ENCODE measurements at places on chromosomes 7 and 10.

GRCh38 chr7:94969434-94970084, 62.2 kb downstream of the PPP1R9A start:
- no peak for DNase-seq
- no peaks in the 10 kb centered on the region for H3K4me1 ChIP-seq
- no peak overlapping the region for H3K4me3 ChIP-seq
- no peaks in the 10 kb centered on the region for H3K36me3 ChIP-seq

- peaks cover 37% of the 10 kb centered on the region for H3K36me3 ChIP-seq
- H3K4me1 ChIP-seq = peaks cover 53% of the 10 kb centered on the region
- peak; percentile 54 for DNase-seq
- H3K27ac ChIP-seq = peak overlapping the region; percentile 94
Observed at GRCh38 chr10:119595676-119596515, 868 bp downstream of the TIAL1 start.

DNA sequence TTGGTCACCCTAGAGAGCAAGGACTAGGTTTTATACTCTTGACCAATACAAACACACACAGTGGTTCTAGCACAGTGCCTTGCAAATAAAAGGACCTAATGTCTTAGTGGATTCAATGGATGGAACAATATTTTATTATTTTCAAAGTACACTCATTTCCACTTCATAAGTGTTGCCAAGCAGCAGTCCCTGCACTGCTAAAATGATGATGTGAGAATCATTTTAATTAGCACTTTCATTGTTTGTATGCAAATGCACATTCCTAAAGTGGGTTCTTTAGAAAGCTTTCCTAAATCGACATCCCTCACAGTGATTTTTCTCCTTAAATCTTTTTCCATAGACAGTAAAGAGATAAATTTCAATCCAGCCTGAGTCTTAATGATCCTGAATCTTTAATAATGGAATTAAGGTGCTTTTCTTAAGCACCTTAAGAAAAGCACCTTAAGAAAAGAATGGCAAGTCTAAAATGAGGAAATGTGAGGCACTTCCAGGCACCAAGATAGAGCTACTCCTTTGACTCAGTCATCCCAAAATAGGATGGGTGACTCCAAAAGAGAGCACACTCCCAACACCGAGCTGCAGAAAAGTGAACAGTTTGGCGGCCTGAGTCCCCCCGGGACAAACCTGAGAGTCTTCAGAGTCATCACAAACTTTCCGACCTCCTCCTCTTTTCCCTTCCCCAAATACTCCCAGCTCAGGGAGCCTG, 84.5 kb downstream of the SORBS1 start:
- H3K27me3 ChIP-seq = peaks cover 5% of the 10 kb centered on the region
- H3K36me3 ChIP-seq = no peaks in the 10 kb centered on the region
- no peak for DNase-seq
- H3K4me3 ChIP-seq = no peak overlapping the region
- H3K4me1 ChIP-seq = no peaks in the 10 kb centered on the region

- H3K27me3 ChIP-seq = peaks cover 5% of the 10 kb centered on the region
- H3K36me3 ChIP-seq = no peaks in the 10 kb centered on the region
- H3K27ac ChIP-seq = no peak overlapping the region
- peaks cover 22% of the 10 kb centered on the region for H3K4me1 ChIP-seq
Observed at GRCh38 chr7:42886129-42886528, 25.7 kb downstream of the C7orf25 start.

DNA sequence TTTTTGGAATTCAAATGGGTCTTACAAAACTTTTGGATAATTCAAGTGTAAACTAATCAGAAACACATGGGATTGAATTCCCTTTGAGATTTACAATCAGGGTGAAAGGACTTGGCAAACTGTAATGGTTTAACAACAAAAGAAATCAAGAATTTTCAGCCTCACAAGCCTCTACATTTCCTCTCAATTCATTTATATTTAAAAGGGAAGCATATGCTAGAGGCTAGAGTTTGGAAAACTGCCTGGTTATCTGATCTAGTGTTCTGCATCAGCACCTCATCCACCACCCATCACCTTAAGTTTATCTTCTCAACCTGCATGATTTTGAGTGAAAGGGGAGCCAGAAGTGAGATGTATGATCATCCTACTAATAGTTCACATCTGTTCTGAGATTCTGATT, 120.7 kb downstream of the TES start:
- no peak overlapping the region for H3K4me3 ChIP-seq
- no peaks in the 10 kb centered on the region for H3K36me3 ChIP-seq
- no peak for DNase-seq
- no peak overlapping the region for H3K27ac ChIP-seq
- H3K27me3 ChIP-seq = peaks cover 11% of the 10 kb centered on the region
- H3K4me1 ChIP-seq = no peaks in the 10 kb centered on the region

- peaks cover 3% of the 10 kb centered on the region for H3K36me3 ChIP-seq
- H3K27me3 ChIP-seq = peaks cover 87% of the 10 kb centered on the region
- no peak overlapping the region for H3K4me3 ChIP-seq
- peaks cover 11% of the 10 kb centered on the region for H3K4me1 ChIP-seq
- peak overlapping the region; percentile 75 for H3K27ac ChIP-seq
- DNase-seq = no peak
Observed at GRCh38 chr7:27157702-27158431, 1.4 kb upstream of the HOXA7 start.

GRCh38 chr7:120828528-120828927, 29.4 kb downstream of the TSPAN12 start:
- no peak overlapping the region for H3K27ac ChIP-seq
- H3K4me1 ChIP-seq = no peaks in the 10 kb centered on the region
- no peak overlapping the region for H3K4me3 ChIP-seq
- peaks cover 22% of the 10 kb centered on the region for H3K27me3 ChIP-seq
- no peak for DNase-seq

GRCh38 chr7:1640376-1641172, 29.5 kb upstream of the ELFN1 start:
- DNase-seq = no peak
- no peak overlapping the region for H3K4me3 ChIP-seq
- no peaks in the 10 kb centered on the region for H3K36me3 ChIP-seq
- no peaks in the 10 kb centered on the region for H3K4me1 ChIP-seq
- no peaks in the 10 kb centered on the region for H3K27me3 ChIP-seq

DNA sequence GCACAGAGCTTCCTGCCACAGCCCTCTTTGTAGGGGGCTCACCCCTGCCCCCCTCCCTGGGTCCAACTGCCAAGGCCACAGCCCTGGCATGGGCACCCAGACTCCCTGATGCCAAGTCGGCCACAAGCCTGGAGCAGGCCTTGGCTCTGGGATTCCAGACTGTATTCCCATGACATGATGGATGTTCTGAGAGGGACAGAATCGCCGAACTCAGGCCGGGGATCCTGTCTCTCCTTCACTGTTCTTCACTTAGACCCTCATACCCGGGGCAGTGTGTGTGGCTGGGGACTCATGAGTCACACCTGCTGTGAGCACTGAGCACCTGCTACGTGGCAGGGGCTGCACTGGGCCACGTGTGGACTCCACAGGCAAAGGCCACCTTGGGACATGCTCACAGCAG, 7.9 kb downstream of the CALML5 start:
- DNase-seq = no peak
- peaks cover 2% of the 10 kb centered on the region for H3K27me3 ChIP-seq
- no peak overlapping the region for H3K27ac ChIP-seq
- H3K36me3 ChIP-seq = no peaks in the 10 kb centered on the region
- H3K4me3 ChIP-seq = no peak overlapping the region
- peaks cover 4% of the 10 kb centered on the region for H3K4me1 ChIP-seq

DNA sequence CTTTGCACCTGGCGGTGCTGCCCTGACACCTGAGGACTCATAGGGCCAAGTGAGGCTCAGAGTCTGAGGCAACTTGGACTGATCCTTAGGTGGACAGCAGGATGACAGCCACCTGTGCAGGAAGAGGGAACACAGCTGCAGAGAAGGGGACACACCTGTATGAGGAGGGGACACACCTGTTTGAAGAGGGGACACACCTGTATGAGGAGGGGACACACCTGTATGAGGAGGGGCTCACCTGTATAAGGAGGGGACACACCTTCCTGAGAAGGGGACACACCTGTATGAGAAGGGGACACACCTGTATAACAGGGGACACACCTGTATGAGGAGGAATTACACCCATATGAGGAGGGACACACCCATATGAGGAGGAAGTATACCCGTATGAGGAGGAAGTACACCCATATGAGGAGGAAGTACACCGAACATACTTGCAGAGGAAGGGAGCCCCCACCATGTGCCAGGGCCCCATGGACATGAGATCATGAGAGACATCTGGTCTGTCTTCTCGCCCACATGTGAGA, 285.9 kb downstream of the ADARB2 start:
- H3K4me1 ChIP-seq = peaks cover 7% of the 10 kb centered on the region
- H3K27ac ChIP-seq = no peak overlapping the region
- no peak overlapping the region for H3K4me3 ChIP-seq
- no peaks in the 10 kb centered on the region for H3K36me3 ChIP-seq
- H3K27me3 ChIP-seq = peaks cover 1% of the 10 kb centered on the region

DNA sequence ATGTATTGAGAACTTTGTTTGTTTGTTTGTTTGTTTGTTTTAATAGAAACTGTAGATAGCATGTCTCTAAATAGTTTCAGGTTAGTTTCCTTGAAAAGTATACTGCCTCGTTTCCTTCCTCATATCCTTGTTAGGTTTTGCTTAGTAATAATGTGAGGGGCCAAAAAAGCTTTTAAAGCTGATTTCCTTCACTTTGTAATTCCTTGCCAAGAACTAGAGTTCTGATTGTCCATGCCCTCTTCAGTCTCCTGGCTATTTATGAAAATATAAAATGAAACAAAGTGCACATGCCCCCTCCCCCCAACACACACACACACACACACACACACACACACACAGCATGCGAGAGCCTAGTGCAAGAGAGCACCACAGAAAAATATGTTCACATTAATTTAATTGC, 115.8 kb downstream of the FZD1 start:
- no peaks in the 10 kb centered on the region for H3K36me3 ChIP-seq
- no peak overlapping the region for H3K4me3 ChIP-seq
- no peaks in the 10 kb centered on the region for H3K27me3 ChIP-seq
- no peak overlapping the region for H3K27ac ChIP-seq
- DNase-seq = no peak

DNA sequence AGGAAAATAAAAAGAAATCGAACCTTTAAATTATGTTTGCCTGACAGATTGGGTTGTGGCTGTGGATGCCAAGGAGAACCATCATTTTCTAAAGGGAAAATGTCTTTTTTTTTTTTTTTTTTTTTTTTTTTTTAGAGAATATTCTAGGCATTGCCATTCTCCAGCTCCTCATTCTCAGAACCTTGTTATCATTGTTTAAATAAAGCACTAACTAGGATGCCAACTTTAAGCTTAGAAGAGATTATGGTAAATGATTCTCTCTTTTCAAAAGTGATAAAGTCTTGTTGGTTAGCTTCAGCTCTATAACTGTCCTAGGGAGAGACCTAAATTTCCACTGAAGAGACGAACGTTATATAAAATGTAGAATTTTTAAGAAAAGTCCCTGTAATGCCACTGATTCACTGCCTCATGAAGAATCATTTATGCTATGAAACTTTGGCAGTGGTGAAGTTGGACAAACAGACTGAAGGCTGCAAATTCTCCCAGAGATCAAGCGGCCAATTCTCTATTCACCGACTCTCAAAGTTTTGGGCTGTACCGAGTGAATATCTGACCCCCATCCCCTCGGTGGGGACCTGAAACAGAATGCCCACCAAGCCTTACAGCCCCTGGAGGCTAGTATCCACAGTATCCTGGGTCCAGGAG, 207.9 kb upstream of the PITRM1 start:
- DNase-seq = no peak
- H3K4me3 ChIP-seq = no peak overlapping the region
- H3K36me3 ChIP-seq = no peaks in the 10 kb centered on the region
- H3K27me3 ChIP-seq = peaks cover 4% of the 10 kb centered on the region
- H3K4me1 ChIP-seq = no peaks in the 10 kb centered on the region

- no peak overlapping the region for H3K27ac ChIP-seq
- no peaks in the 10 kb centered on the region for H3K36me3 ChIP-seq
- peaks cover 3% of the 10 kb centered on the region for H3K4me1 ChIP-seq
- DNase-seq = no peak
Observed at GRCh38 chr7:88758381-88759229, 895 bp upstream of the ZNF804B start.

DNA sequence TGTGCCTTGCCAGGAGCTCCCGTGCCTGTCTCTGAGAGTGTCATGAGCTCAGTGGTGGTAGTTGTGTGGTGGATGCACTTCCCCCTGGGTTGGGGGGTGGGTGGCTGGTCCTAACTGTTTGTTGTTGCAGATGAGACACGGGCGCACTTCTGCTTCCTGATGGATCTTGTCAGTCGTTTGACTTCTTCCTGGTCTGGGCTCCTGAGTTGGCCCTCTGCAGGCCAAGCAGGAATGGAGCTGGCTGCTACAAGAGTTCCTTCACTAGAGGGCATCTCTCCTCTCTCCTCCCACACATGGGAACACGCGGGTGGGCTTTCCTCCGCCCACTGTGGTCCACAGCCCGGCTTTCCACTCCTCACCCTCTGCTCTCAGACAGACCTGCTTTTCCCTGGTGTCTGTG, 82.0 kb downstream of the BMS1 start:
- H3K27ac ChIP-seq = no peak overlapping the region
- peaks cover 3% of the 10 kb centered on the region for H3K4me1 ChIP-seq
- DNase-seq = no peak
- H3K36me3 ChIP-seq = no peaks in the 10 kb centered on the region

GRCh38 chr7:37310327-37311080, 138.2 kb downstream of the ELMO1 start:
- peaks cover 87% of the 10 kb centered on the region for H3K36me3 ChIP-seq
- no peaks in the 10 kb centered on the region for H3K27me3 ChIP-seq
- peak; percentile 36 for DNase-seq
- peak overlapping the region; percentile 93 for H3K27ac ChIP-seq
- peaks cover 55% of the 10 kb centered on the region for H3K4me1 ChIP-seq
- peak overlapping the region; percentile 21 for H3K4me3 ChIP-seq

- H3K4me1 ChIP-seq = no peaks in the 10 kb centered on the region
- no peak for DNase-seq
- no peaks in the 10 kb centered on the region for H3K36me3 ChIP-seq
- peaks cover 12% of the 10 kb centered on the region for H3K27me3 ChIP-seq
- no peak overlapping the region for H3K4me3 ChIP-seq
Observed at GRCh38 chr7:31192986-31193385, 140.9 kb downstream of the ADCYAP1R1 start.

DNA sequence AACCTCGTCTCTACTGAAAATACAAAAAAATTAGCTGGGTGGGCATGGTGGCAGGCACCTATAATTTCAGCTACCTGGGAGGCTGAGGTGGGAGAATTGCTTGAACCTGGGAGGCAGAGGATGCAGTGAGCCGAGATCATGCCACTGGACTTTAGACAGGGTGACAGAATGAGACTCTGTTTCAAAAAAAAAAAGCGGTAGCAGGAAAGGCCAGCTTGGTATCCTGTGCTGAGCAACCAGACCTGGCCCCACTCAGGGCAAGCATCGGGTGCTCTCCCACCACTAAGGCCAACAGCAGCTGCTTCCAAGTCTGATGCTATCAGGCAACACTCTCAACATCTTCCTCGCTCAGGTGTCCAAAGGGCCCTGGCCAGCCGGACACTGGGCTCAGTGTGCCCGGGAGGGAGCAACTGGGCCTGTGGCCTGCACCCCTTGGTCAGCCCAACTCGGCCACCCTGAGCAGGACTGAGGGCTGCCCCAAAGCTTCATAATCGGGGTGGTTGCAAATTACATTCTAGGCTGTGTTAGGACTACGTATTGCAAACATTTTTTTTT, 44.3 kb upstream of the MSMB start:
- H3K36me3 ChIP-seq = peaks cover 2% of the 10 kb centered on the region
- peaks cover 7% of the 10 kb centered on the region for H3K4me1 ChIP-seq
- peak overlapping the region; percentile 55 for H3K27ac ChIP-seq
- no peaks in the 10 kb centered on the region for H3K27me3 ChIP-seq
- DNase-seq = no peak

- no peaks in the 10 kb centered on the region for H3K36me3 ChIP-seq
- peaks cover 43% of the 10 kb centered on the region for H3K4me1 ChIP-seq
- H3K4me3 ChIP-seq = peak overlapping the region; percentile 89
- peak overlapping the region; percentile 85 for H3K27ac ChIP-seq
- no peak for DNase-seq
- H3K27me3 ChIP-seq = peaks cover 23% of the 10 kb centered on the region
Observed at GRCh38 chr7:24574386-24574785, 1.1 kb downstream of the PALS2 start.
